HepG2 (cell line): ENCODE measurements at places on chromosomes 5 and 9.
A peak's percentile ranks its signal among the peaks of the same experiment; 100 is the strongest.

DNA sequence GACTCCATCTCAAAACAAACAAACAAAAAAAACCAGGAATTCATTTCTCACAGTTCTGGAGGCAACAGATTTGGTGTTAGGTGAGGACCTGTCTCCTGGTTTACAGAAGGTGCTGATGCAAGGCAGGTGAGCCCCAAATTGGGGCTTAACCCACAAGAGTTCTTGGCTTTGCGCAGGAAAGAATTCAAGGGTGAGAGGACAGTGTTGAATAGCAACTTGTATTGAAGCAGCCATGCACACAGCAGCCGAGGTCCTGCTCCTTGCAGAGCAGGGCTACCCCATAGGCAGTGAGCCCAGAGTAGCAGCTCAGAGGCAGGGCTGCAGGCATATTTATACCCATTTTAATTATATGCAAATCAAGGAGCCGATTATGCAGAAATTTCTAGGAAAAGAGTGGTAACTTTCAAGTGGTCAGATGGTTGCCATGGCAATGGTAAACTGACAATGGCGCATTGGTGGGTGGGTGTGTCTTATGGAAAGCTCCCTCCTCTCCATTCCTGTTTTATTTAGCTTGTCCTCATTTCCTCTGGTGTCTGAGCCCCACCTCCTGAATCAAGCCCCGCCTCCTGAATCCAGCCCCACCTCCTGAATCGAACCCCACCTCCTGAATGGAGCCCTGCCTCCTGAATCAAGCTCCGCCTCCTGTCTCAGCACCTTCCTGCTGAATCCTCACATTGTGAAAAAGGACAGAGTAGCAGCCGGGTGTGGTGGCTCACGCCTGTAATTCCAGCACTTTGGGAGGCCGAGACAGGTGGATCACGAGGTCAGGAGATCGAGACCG lies 34.5 kb upstream of the COL5A1 start:
- no peak overlapping the region for H3K4me3 ChIP-seq
- H3K4me1 ChIP-seq, result no peaks in the 10 kb centered on the region
- no peaks in the 10 kb centered on the region for H3K27me3 ChIP-seq
- H3K27ac ChIP-seq, result no peak overlapping the region

- DNase-seq, result peak; percentile 73
- no peaks in the 10 kb centered on the region for H3K36me3 ChIP-seq
- peaks cover 26% of the 10 kb centered on the region for H3K4me1 ChIP-seq
- H3K4me3 ChIP-seq, result no peak overlapping the region
- no peak overlapping the region for H3K27ac ChIP-seq
Observed at GRCh38 chr5:40446910-40447309, 232.8 kb upstream of the PTGER4 start.

DNA sequence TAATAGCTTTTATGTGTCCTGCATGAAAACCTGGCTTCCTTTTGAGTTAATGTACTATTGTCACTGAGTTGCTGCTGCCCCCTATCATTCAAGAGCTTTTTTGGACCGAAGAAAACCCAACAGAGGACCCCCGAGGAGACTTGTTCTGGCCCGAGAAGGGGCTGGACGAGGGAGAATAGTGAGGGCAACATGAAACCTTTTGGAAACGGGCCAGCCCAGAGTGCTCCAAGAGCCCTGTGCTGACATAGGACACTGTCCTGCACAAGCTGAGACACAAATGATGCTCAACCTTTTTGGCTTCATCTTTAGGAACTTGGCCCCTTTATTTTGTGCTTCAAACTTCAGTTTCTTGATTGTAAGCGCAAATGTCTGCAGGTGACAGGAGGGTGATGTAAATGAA lies 4.0 kb upstream of the GADD45G start:
- peaks cover 4% of the 10 kb centered on the region for H3K27me3 ChIP-seq
- no peak for DNase-seq
- no peak overlapping the region for H3K4me3 ChIP-seq
- H3K27ac ChIP-seq, result no peak overlapping the region
- peaks cover 28% of the 10 kb centered on the region for H3K4me1 ChIP-seq

DNA sequence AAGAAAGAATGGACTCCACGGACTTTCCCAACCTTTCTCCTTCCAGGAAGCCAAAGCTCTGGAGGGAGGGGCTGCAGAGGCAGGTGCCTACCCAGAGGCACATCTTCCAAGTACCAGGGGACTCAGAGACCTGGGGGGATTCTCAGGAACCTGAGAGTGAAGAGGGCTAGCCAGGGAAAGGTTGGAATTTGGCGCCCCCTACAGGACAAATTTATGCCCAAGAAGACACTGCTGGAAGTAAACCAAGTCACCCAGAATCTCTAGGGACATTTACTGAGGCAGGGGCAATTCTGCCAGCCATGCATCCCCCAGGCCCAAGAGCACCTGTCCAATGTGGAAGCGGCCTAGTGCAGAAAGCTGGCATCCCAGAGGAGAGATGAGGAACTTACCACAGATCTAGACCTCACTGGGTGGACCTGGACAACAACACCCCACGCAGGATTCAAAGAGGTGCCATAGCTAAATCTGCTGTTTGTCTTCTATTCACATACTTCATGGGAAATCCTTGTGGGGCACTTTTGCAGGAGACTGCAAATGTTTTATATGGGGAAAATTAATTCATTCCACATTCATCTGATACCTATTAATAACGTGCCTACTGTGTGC lies 25.9 kb upstream of the IDNK start:
- DNase-seq, result no peak
- no peaks in the 10 kb centered on the region for H3K27me3 ChIP-seq
- no peak overlapping the region for H3K27ac ChIP-seq

DNA sequence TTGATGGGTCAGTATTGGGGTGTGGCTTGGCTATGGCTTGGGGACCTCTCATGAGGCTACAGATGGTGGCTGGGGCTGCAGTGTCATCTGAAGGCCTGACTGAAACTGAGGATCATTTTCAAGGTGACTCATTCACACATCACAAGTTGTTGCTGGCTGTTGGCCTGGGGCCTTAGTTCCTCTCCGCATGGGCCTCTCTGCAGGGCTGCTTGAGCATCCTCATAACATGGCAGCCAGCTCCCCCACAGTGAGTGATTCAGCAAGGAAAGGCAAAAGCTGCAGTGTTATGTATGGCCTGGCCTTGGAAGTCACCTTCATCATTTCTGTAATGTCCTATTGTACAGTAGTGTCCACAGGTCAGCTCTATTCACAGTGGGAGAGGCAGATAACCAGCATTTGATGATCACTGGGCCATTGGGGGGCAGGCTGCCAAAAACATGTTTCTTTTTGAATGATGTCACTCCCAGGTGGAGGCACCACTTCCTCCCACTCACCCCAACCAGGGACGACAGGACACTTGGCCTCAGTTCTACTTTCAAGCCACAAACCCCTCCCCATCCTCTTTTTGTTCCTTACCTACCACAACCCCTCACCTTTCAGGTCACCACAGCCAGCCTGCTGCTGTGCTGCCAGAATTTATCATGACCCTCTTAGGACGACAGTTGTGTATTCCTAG lies 14.4 kb downstream of the FGD3 start:
- H3K4me1 ChIP-seq, result peaks cover 39% of the 10 kb centered on the region
- H3K4me3 ChIP-seq, result no peak overlapping the region
- DNase-seq, result no peak
- H3K27ac ChIP-seq, result no peak overlapping the region
- no peaks in the 10 kb centered on the region for H3K27me3 ChIP-seq
- H3K36me3 ChIP-seq, result no peaks in the 10 kb centered on the region

DNA sequence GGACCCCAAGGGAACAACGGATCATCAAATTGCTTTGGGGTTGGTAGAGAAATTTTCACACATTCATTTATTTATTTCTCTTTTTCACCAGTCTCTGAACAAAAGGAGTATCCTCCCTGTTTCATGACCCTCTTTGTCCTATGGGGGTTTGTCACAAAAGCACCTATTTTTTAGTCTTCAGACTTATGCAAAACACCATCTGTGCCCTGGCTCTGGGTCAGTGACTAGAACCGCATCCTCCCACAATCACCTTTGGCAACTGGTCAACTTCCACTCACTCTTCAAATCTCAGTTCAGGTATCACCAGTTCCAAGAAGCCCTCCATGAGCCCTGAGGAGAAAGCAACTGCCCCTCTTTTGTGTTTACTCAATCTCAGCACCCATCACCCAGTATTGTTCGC lies 395.7 kb downstream of the CDK5RAP2 start:
- DNase-seq, result no peak
- no peak overlapping the region for H3K4me3 ChIP-seq
- no peaks in the 10 kb centered on the region for H3K4me1 ChIP-seq
- no peaks in the 10 kb centered on the region for H3K27me3 ChIP-seq
- no peak overlapping the region for H3K27ac ChIP-seq

- H3K27me3 ChIP-seq, result no peaks in the 10 kb centered on the region
- peak within 1 kb of the TSS; percentile 95 for H3K27ac ChIP-seq
- peak within 1 kb of the TSS; percentile 79 for H3K4me3 ChIP-seq
- peaks cover 62% of the 10 kb centered on the region for H3K4me1 ChIP-seq
Observed at GRCh38 chr5:6713274-6714225, at the start of gene TENT4A. Gene TENT4A (plus strand): TSS chr5:6713432. CDS start chr5:6713984, 552 bp downstream.

DNA sequence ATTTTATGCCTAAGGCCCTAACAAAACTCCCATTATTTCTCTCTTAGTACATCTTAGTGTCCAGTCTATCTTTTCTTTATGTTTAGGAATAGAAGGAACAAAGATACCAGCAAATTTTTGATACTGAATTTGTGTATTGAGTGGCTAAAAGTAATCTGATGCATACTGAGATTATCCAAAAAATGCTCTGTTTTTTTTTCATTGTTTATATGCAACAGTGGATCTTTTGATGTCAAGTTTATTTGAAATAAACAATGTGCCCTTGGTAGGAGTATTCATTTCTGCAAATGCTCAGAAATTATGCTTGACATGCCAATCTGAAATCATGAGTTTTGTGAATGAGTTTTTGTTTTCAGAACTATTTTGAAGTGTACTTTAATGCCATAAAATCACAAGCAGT lies 58.7 kb downstream of the CCDC192 start:
- no peaks in the 10 kb centered on the region for H3K27me3 ChIP-seq
- DNase-seq, result no peak
- no peak overlapping the region for H3K4me3 ChIP-seq
- H3K4me1 ChIP-seq, result no peaks in the 10 kb centered on the region

DNA sequence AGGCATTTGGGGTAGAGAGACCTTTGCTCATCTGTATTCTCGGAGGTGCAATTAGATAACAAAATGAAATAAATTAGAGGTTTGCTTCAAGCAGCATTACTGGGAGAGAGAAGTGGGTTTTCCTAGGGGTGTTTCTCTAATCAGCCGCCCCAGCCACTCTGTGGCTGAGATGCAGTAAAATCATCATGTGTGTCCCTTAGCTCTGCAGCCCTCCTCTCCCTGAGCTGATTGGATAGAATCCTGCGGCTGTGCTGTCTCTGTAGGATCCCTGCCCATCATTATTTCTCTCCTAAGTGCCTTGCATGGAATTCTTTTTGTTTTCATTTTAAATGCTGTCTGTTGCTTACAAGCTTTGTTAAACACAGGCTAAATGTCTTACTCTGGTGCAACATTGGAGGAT lies 171.4 kb downstream of the SH3GL2 start:
- no peaks in the 10 kb centered on the region for H3K36me3 ChIP-seq
- H3K27me3 ChIP-seq, result no peaks in the 10 kb centered on the region
- no peaks in the 10 kb centered on the region for H3K4me1 ChIP-seq
- H3K4me3 ChIP-seq, result no peak overlapping the region
- no peak overlapping the region for H3K27ac ChIP-seq
- no peak for DNase-seq

GRCh38 chr9:123925161-123925560 lies 4.8 kb downstream of the DENND1A start:
- no peak for DNase-seq
- peak overlapping the region; percentile 18 for H3K27ac ChIP-seq
- no peak overlapping the region for H3K4me3 ChIP-seq
- H3K27me3 ChIP-seq, result no peaks in the 10 kb centered on the region
- peaks cover 84% of the 10 kb centered on the region for H3K4me1 ChIP-seq
- no peaks in the 10 kb centered on the region for H3K36me3 ChIP-seq

- H3K36me3 ChIP-seq, result no peaks in the 10 kb centered on the region
- DNase-seq, result no peak
- H3K27ac ChIP-seq, result no peak overlapping the region
Observed at GRCh38 chr5:64100203-64100602, 65.4 kb upstream of the RNF180 start.

DNA sequence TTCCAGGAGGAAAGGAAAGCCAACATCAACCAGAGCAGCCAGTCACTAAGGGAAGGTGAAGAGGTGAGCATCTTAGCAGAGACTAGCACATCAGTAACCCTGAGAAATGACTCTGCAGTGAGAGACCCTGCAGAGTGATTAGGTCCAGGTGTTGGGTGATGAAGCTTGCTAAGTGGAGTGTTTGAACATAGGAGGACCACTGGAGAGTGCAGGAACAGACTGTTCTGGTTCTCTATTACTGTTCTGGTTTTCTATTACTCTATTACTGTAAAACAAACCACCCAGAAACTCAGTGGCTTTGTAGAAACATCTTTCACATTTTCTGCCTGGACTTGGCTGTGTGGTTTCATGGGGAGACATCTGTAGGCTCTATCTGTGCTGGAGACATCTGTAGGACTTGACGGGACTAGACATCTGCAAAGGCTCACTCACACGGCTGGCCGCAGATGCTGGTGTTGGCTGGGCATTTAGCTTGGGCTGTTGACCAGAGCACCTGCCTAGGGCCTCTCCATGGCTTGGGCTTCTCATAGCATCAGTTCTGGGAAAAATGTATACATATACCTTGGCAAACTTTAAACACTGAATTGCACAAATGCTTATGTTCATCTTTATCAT lies 33.4 kb upstream of the SPATA31E1 start:
- no peaks in the 10 kb centered on the region for H3K27me3 ChIP-seq
- DNase-seq, result no peak
- no peaks in the 10 kb centered on the region for H3K4me1 ChIP-seq
- no peak overlapping the region for H3K4me3 ChIP-seq
- no peaks in the 10 kb centered on the region for H3K36me3 ChIP-seq

GRCh38 chr9:126454215-126454614 lies 127.6 kb downstream of the MVB12B start:
- no peak overlapping the region for H3K27ac ChIP-seq
- no peaks in the 10 kb centered on the region for H3K27me3 ChIP-seq
- peaks cover 20% of the 10 kb centered on the region for H3K36me3 ChIP-seq
- H3K4me1 ChIP-seq, result no peaks in the 10 kb centered on the region

- H3K4me3 ChIP-seq, result no peak overlapping the region
- no peaks in the 10 kb centered on the region for H3K27me3 ChIP-seq
- no peak overlapping the region for H3K27ac ChIP-seq
- no peak for DNase-seq
Observed at GRCh38 chr5:14296533-14297331, 153.6 kb downstream of the TRIO start.
